ENCODE measurements at places on chromosomes 11 and 22. TPM values are rescaled to one million over a fixed set of nuclear protein-coding genes. Genes with fewer than 3 reads are reported as not detected.

The RIMBP3C gene
- total RNA-seq = 0.69 TPM

The HBG2 gene
- 2,344 TPM for total RNA-seq

The SEPTIN3 gene
- total RNA-seq = 180 TPM

The NOL12 gene
- total RNA-seq = 15.0 TPM

The VEGFB gene
- total RNA-seq = 50.7 TPM

The MS4A6A gene
- 2.5 TPM for total RNA-seq

The CABP4 gene
- total RNA-seq = 0.23 TPM

The RFPL1 gene
- not detected for total RNA-seq

Data from diencephalon (tissue), 1 donor.